ENCODE measurements at places on chromosomes 5 and 9. TPM values are rescaled to one million over a fixed set of nuclear protein-coding genes. Genes with fewer than 3 reads are reported as not detected.

- DNase-seq, result no peak
These were observed 39.3 kb downstream of the NR2F1 start for GRCh38 chr5:93622240-93622885.

DNA sequence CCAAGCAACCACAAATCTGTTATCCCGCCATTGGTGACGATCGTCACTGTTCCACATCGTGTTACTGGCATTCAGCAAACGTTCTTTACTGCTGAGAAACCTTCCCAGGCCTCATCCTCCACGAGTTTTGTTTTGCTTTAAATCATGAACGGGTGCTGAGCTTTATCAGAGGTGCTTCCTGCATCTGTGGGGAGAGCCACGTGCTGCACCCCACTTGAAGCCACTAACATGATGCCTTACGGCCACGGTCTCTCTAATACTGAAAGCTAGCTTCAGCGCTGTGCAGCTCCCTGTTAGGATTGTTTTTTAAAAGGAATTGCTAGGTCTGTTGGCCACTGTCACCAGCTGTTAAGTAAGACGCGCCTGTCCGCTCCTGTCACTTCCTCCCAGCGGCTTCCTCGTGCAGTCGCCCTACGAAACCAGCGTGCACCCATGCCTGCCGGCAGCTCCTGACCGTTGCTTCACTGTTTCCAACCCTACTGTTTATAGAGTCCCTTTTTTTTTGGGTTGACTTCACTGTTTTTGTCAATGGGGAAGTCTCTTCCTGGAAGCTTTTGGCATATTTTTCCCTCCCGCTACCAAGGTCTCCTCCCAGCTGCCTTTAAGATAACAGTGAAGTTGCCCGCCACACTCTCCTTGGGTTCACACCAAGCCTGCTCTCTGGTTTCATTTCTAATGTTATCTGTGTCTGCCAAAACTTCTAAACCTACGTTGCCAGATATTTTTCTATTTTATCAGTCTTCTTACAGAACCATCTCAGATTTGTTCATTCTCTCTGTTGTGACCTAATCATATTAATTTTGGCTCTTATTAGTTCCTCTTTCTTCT is 20.3 kb downstream of the LPCAT1 start:
- DNase-seq, result peak; percentile 32

GRCh38 chr9:35899021-35899420 is 7.0 kb upstream of the HRCT1 start:
- no peak for DNase-seq

DNA sequence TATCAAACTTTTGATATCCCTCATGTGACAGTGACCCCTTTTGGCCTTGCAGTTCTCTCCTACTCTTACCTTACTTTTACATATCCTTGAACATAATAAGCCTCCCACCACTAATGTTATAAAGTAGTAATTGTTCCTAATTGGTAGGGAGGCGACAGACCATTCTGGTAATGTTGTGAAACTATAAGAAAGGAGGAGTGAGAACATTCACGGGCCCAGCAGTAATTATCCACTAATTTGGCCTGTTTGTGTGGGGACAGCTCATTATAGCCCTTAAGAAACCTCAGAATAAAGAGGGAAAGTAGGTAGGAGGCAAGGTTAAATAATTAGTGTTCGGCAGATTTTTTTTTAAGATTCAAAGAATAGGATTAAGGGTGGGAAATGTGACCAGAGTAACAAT is 1046.5 kb upstream of the ARRDC3 start:
- no peak for DNase-seq

- DNase-seq, result no peak
These were observed 222.7 kb downstream of the ICE1 start for GRCh38 chr5:5645198-5645597.

- no peak for DNase-seq
These were observed 62.5 kb downstream of the VAV2 start for GRCh38 chr9:133929599-133929998.

DNA sequence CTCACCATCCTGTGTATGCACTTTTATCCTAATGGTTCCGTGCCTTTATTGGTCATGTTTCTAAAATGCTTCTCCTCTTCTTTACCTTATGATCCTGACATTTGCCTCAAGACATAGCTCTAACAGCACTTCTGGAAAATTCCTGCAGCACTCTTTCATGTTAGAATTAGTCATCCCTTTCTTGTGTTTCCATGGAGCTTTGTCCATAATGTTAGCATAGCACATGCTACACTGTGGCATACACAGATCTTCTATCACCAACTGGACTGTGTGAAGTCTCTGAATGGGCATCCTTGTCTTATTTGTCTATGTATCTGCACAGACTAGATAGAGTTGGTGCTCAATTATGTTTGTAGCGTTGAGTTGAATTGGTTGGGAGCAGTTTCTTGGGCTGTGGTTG is 2.0 kb downstream of the SCGB3A2 start:
- DNase-seq, result no peak

GRCh38 chr9:2502760-2503159 is 118.8 kb upstream of the VLDLR start:
- no peak for DNase-seq

DNA sequence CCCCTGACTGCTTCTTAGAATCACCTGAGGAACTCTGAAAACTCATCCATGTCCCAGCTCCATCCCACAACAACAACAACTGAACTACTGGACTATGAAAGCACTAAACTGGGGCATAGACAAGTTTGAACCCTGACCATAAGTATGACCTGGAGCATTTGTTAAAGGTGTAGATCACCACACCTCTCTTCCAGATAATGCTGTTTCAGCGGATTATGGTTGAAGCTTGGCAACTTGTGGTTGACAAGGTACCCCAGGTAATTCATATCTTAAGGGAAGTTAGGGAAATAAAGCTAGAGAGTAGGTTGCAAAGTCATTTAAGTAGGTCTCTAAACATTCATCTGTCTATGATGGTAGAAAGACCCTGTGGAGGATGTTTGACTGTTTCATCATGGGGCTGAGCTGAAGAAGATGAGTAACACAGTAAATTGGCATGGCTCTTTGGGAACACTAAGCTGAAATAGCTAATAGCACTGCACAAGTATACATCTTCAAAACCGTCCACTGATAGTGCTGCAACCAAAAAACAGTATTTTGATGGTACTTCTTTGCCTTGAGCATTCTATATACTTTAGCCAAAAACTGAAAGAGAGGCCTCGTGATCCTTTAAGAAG is 80.2 kb downstream of the TMEM174 start:
- DNase-seq, result no peak

DNA sequence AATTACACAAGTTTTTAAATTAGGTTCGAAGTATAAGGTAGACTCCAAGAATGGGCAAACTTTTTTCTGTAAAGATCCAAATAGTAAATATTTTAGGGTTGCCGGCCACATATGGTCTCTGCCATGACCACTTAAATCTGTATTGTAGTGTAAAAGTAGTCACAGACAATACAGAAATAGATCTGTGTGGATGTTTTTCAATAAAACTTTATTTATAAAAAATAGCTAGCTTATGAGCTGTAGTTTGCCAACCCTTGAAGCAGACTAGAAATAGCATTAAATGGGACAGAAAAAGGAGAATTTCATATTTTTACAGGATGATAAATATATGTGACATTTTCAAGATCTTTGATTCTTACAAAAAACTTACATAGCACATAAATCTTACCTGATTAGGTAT is 94.9 kb upstream of the ACOT12 start:
- no peak for DNase-seq

DNA sequence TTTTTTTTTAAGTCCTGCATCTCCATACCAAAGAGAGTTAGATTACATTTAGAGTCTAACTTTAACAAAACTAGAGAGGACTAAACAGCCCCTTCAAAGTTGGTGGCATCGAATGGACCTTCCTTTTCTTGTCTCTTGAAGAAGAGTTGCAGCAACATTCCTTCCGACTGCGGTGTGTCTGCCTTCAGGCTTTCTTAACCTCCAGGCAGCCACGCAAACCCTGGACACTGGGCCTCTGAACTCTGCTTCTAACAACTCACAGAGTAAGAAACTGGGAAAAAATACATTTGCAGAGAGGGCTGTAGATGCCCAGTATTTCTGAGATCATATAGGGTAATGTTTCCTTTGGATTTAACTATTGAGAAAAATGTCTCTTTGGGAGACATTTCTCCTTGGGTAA is 120.5 kb upstream of the MAST4 start:
- DNase-seq, result no peak

- DNase-seq, result no peak
These were observed 63.0 kb upstream of the TAF11L2 start for GRCh38 chr5:17434982-17435381.

DNA sequence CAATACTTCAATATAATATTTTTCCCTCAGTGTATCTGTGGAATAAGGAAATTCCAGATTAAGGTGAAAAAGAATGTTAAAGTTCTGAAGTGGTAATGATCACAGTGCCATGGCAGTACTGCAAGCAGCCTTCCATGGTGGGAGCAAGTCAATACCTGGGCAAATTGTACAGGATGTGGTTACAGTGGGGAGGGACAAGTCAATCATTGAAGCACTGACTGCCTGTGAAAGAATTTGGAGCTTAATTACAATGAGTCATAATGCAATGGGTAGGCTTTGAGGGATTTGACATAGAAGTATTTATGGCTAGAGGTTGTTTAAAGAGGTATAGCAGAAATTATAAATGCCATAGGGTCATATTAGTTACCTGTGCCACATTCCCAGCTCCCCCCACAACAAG is 786.5 kb upstream of the ACO1 start:
- no peak for DNase-seq

GRCh38 chr5:1060535-1060981 is 51.3 kb downstream of the SLC12A7 start:
- no peak for DNase-seq

- peak; percentile 48 for DNase-seq
These were observed 8.7 kb upstream of the GRIN1 start for GRCh38 chr9:137130176-137130755.

GRCh38 chr5:76790632-76791290 is 28.1 kb upstream of the F2RL1 start:
- no peak for DNase-seq

- no peak for DNase-seq
These were observed 1.2 kb downstream of the ZBTB5 start for GRCh38 chr9:37464006-37464405.

DNA sequence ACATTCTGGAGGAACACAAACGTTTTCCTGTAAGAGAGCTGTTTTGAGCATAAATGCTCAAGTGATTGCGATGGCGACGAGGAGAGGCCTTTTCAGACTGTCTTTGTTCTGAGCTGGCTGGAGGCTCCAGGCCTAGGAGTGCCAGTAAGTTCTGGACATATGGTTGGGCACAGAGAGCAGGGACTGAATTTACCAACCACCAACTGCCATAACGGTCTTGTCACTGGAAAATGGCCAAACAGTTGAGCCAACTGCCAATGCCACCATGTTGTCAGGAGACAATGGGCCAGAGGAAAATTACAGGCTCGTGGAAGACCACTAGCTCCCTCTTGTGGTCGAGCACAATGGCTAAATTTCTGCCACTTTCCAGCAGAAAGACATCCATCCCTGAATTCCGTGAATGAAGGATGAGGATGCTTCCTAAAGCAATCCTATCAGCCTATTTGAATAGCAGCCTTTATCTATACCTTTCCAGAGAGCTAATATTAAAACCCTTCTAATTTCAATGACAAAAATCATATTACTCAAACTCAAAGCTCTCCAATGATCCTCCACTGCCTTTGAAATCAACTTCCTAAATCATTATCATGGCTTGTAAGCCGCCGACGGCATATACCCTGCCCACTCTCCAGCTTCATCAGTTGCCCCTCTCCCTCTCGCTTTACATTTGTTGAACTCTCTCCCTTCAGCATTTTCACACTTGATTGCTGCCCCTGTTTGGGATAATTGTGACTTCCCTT is 66.9 kb upstream of the GLIS3 start:
- DNase-seq, result peak; percentile 40

DNA sequence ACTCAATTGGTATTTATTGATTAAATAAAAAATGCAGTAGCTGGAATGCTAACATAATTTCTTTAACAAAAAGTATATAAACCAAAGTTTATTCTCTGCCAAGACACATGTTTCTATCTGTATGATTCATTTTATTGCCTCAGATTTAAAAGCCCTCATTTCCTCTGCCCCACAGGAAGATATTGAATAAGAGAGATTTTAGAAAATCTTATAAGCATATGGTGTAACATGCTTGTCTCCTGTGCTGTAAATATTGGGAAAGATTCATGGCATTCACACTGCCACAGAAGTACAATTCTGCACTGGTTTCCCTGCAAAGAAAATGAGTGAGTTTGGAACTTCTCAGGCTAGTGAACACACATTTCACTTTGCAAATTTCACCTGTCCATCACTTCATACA is 134.9 kb upstream of the FBXL7 start:
- DNase-seq, result no peak

- peak; percentile 26 for DNase-seq
These were observed 27.3 kb downstream of the ANP32B start for GRCh38 chr9:98010445-98010844.

DNA sequence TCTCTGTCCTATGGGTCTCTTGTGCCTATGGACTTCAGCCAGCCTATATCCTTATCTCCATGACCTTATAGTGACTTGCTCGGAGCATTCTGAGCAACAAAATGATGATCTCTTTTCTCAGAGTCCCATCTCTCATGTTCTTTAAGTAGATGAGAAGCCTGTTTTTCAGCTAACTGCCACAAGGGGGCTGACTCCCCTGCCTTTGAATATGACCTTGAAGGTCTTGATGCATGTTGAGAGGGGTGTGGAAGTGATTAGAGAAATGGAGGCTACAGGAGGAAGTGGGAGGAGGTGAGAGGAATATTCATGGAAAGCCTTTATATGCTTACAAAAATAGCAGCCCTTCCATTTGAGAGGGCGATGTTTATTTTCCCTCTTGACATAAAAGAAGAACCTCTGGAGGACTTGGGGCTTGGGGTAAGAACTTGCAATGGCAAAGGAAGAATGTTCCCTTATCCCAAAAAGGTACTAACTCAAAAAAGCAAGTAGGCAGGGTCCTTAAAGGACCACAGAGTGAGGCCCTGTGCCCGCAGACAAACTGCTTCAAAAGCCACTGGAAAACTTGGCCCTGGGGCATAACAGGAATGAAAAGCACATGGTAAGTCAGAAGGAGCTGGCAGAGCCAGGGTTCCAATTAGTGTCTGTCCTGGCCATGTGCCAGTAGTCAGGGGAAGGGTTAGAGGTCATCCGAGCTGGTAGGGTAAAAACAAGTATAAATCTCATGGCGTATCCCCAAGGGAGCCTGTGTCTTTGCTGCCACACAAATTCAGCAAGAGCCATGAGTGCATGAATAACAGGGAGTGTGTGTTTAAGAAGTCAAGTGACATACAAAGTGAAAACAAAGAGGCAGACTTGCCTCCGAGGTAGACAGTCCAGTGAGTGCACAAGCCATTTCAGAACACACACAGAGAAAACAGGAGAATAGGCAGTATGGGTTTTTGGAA is 39.1 kb downstream of the FGD3 start:
- DNase-seq, result peak; percentile 59

The CCDC187 gene
- polyA plus RNA-seq, result not detected

The FOXI1 gene
- polyA plus RNA-seq, result not detected

The PCDHB5 gene
- not detected for polyA plus RNA-seq

The EIF4E1B gene
- not detected for polyA plus RNA-seq

The CDC20B gene
- polyA plus RNA-seq, result not detected

The TAF11L6 gene
- polyA plus RNA-seq, result not detected

The BOD1 gene
- 23.8 TPM for polyA plus RNA-seq

The FRMD3 gene
- 0.34 TPM for polyA plus RNA-seq

The PLCXD3 gene
- polyA plus RNA-seq, result not detected

The TAF11L13 gene
- not detected for polyA plus RNA-seq

The FAM221B gene
- not detected for polyA plus RNA-seq

The TMEM250 gene
- 25.1 TPM for polyA plus RNA-seq

Data from K562 (cell line).